Head of caudate nucleus (tissue), 42 donors: ENCODE measurements at places on chromosomes 1 and 21.
A peak's percentile ranks its signal among the peaks of the same experiment; 100 is the strongest.

GRCh38 chr1:7940745-7941436 is at the start of gene TNFRSF9:
Gene TNFRSF9 (minus strand): TSS chr1:7940839. CDS start chr1:7939994, 845 bp downstream.
- DNase-seq, result no peak

GRCh38 chr1:24289937-24290595 is 29.1 kb upstream of the GRHL3 start:
- DNase-seq, result peak; percentile 89

GRCh38 chr1:211547710-211548109 is 31.3 kb downstream of the SLC30A1 start:
- DNase-seq, result no peak

- no peak for DNase-seq
These were observed 1.1 kb upstream of the C2CD2 start for GRCh38 chr21:41954654-41955499.

DNA sequence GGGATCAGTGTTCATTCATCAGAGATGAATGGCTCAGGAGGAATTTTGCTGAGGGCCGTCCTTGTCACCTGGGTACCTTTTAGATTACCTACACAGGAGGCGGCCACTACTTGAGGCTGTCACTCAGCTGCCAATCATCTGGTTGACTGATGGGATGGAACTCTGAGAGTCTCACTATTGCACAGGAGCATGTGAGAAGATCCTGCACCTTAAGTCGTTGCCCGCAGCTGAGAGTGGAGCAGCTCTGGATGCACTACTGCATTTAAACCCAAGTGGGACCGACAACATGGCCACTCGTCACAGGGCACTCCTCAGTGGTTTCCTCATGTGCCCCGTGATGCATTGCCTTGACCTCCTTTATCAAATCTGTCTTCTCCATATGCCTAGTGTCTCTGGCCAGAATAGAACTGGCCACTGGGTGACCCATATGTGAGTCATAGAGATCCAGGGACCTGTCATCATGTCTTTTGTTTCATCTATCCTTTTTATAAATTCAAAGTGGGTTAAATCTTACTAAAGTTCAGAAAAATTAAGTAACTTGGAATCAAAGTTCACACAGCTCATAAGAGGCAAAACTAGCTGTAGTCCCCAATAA is 165.5 kb downstream of the ZSCAN20 start:
- DNase-seq, result no peak

DNA sequence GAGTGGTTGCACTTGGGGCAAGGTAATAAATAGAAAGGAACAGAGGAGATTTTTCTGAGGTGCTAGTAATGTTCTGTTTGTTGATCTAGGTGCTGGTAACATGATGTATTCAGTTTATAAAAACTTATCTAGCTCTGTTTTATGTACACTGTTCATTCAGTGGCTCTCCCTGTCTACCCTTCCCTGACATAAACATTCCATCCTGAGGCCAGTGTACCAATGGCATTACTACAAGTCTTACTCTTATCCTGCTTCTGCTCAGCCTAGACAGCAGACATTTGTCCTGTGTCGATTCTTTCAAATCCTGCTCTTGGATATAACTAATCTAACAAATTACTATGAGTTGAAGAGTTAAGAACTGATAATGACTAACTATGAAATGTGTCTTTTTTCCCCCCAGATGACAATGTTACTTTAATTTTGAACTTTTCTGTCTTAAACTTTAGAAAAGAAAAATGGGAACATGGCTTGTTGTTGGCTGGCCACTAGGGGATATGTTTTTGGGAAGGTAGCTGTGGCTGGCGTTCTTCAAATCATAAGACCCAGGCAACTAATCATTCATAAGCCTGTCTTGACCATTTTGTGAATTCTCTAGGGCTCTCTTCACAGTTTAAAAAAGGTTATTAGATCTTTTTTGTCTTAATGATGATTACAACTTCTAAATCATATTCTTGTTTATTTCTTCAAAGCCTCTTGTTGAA is 390.9 kb downstream of the PBX1 start:
- DNase-seq, result no peak

GRCh38 chr21:46160657-46160906 is 5.2 kb upstream of the FTCD start:
- DNase-seq, result peak; percentile 17

DNA sequence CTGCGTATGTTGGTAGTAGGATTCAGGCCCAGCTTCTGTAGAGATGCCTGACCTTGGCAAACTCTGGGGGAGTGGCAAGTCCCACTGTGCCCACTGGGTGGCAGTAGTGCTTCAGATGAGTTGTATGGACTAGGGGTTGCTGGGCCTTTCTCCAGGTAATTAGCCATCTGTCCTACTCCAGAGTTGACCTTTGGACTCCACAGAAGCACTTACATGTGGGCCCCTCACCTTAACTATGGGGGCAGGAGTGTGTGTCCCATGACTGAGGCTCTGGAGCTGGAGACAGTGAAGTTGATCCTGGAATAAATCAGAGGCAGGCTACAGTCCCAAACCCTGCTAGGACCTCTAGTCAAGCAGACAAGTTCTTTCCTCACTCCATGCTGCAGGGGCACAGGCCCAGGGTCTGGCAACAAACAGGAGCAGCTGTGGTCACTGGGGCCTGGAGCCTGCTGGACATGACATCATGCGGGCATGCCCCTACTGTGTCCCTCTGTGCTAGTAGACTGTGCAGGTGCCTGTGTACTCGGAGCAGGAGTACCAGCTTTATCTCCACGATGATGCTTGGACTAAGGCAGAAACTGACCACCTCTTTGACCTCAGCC is 4.6 kb downstream of the DMAP1 start:
- peak; percentile 79 for DNase-seq

GRCh38 chr1:212236664-212237220 is 48.5 kb upstream of the PPP2R5A start:
- DNase-seq, result no peak

GRCh38 chr1:218904416-218904815 is 269.3 kb upstream of the LYPLAL1 start:
- no peak for DNase-seq

DNA sequence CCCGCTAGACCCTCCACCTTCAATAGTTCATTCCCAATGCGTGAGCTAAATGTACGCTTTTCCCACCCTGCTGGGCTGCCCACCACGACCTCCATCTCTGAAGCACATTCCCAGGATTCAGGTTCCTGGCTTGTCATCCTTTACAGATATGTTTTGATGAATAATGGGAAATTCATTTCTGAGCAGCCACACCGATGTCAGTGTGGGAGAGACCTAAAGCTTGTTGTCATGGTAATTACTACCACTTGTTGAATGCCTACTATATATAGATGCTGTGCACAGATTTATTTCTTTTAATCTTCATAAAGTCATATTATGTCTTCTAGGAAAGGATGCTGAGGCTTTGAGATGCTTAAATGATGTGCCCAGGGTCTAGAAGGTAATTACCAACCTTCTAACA is 8.0 kb downstream of the RCSD1 start:
- no peak for DNase-seq

DNA sequence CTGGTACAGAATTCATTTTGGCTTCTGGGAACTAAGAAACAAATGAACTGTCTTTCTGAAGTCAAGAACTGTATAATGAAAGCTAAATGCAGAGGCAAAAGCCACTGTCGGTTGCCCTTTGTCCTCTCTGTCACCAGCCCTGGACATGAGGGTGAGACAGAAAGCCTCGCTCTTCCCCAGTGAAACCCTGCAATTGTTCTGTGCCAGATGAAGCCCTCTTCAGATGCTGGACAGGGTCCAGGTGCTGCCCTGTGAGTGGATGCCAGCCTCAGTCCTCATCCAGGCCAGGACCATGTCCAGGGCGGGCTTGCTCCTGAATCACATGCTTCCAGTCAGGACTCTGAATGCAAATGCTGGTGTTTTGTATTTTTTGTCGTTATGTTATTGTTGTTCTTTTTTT is 138.7 kb downstream of the RUNX1 start:
- no peak for DNase-seq

DNA sequence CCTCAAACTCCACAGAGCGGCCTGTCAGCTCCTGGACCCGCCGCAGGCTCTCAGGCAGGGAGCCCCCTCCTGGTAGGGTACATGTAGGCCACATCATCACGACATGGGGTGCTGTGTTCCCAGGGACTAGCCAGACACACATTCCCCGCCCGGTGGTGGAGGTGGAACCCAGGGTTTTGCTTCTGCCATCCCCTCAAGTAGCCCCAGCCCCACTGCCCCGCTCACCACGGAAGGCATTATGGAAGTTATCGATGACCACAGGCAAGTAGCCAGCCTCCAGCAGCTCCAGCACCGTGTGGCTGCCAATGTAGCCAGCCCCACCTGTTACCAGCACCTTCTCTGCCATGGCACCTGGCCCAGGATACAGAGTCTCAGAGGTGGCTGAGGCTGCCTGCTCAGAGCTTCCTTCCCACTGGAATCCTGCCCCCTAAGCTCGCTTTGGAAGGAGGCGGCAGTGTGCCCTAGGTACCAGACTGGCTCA is 1.9 kb downstream of the GALE start:
- DNase-seq, result no peak

DNA sequence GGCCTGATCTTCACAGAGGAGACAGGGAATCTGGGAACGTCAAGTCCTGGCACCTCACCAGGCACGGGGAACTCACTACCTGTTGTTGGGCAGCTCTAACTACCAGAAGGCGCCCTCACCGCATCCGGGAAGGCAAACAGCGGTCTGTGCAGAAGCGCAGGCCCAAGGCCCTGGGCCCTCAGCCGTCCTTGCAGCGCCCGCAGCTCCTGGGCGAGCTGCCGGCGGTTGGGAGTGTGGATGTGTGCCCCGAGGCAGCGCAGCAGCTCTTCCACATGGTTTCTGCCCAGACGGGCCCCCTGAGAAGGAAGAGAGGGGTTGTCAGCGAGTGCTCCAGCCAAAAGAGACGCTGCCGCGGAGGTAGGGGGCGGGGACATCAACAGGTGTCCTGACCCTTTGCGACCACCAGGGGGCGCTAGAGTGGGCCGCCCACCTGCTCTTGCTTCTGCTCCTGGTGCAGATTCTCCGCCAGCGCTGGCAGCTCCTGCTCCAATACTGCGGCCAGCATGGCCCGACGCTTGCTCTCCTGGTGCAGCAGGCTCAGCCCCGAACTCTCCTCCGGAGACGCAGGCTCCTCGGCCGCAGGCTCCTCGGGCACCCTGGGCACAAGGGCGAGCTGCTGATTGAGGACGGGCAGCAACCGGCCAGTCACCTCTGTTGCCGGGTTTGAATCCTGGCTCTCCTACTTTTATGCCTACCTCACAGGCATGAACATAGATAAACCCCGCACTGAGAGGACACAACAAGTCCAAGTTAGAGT is 9.3 kb downstream of the MAP3K6 start:
- peak; percentile 69 for DNase-seq

GRCh38 chr21:33067043-33067442 is 2.9 kb upstream of the OLIG1 start:
- peak; percentile 23 for DNase-seq

- peak; percentile 49 for DNase-seq
These were observed 86.2 kb downstream of the SIK1 start for GRCh38 chr21:43340491-43341377.

DNA sequence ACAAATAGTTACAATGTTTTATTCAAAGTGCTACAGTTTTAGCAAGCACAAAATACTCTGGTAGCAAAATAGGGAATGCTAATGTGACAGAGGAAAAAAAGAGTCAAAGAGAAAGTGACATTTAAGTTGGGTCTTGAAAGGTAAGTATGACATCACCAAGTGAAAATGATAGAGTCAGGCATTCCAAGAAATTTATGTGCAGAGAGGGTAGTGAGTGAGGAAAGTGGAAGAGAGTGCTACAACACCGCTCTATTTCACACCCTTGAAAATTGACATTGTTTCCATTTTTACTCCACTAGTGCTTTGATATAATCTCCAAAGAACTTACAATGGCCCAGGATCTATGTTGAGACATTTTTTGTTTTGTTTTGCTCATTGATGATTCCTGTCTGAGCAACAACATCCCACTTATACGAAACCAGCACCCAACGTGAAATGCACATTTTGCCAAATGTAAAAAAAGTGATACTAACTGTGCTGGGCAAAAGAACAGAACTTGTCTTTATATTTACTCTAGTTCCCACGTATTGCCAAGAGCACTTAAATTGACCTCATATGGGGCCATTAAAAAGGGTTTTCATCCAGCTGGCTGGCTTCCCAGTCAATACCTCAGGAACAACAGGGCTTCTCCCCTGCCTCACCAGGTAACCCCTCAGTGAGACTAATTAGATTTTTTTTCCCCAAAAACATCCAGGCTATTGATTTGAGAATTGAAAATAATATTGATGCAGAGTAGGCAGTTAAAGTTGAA is 206.3 kb upstream of the NR5A2 start:
- no peak for DNase-seq

- peak; percentile 60 for DNase-seq
These were observed 124.0 kb downstream of the SYT2 start for GRCh38 chr1:202586018-202586821.

GRCh38 chr1:207876131-207876530 is 34.8 kb downstream of the CD34 start:
- no peak for DNase-seq

DNA sequence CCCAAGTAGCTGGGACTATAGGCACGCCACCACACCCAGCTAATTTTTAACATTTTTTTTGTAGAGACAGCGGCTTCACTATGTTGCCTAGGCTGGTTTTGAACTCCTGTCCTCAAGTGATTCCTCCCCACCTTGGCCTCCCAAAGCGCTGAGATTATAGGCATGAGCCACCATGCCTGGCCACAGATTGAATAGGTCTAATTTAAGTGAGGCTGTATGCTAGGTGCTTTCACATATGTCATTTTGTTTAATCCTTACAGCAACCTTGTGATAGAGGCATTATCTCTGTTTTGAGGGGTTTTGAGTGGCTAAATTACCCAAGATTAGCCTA is 7.2 kb downstream of the INTS3 start:
- DNase-seq, result no peak

GRCh38 chr1:232690285-232690935 is 60.5 kb upstream of the SIPA1L2 start:
- DNase-seq, result no peak

GRCh38 chr21:37232274-37233018 is 34.7 kb downstream of the VPS26C start:
- DNase-seq, result no peak

GRCh38 chr1:228106800-228107054 is 2.4 kb downstream of the MRPL55 start:
- no peak for DNase-seq

DNA sequence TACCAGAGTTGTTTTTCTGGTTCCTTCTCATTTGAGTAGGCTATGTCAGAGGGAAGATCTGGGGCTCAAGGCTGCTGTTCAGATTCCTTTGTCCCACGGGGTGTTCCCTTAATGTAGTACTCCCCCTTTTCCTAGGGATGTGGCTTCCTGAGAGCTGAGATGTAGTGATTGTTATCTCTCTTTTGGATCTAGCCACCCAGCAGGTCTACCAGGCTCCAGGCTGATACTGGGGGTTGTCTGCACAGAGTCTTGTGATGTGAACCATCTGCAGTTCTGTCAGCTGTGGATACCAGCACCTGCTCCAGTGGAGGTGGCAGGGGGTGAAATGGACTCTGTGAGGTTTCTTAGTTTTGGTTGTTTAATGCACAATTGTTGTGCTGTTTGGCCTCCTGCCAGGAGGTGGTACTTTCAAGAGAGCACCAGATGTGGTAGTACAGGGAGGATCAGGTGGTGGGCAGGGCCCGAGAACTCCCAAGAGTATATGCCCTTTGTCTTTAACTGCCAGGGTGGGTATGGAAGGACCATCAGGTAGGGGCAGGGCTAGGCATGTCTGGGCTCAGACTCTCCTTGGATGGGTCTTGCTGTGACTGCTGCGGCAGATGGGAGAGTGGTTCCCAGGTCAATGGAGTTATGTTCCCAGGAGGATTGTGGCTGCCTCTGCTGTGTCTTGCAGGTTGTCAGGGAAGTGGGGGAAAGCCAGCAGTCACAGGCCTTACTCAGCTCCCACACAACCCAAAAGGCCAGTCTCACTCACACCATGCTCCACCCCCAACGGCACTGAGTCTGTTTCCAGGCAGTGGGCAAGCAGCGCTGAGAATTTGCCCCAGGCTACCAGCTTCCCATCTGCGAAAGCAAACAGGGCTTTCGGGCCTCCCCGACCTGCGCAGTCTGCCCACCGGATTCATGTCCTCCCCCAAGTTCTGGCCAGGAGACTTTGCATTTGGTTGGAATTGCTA is 64.2 kb downstream of the SERINC2 start:
- DNase-seq, result no peak
